ENCODE measurements at places on chromosomes 12 and 14.

GRCh38 chr12:59075968-59076490, 155.7 kb upstream of the LRIG3 start:
- DNase-seq, result no peak

DNA sequence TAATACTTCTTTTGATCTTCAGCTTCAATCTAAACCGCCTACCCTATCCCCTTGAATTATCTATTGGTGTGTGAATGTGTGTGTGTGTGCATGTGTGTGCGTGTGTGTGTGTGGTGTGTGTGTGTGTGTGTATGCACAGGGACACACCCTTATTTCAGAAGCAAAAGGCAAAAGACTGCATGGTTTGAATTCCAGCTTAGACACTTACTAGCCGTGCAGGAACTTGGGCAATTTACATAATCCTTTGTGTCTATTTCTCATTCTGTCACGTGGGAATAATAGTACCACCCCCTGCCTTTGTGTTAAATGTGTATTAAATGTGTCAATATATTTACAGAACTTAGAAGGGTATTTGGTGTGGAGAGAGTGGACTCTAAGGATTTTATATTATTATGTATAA, 251.7 kb downstream of the TMEM132C start:
- DNase-seq, result no peak

DNA sequence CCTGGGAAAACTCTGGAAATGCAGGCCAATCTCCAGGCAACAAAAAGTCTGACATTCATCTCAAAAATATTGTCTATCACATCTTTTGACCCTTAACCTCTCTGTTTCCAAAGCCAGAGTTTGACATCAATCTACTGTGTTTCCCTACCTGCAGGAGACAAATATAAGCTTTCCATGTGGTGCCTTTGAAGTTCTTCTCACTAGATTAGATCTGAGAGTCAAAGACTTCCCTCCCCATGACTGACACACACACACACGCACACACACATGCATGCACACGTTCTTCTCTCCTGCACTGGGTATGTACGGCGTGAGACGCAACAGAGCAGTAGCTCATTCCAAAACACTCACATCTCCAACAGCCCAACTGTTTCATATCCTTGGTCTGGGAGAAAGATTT, 8.1 kb upstream of the ITPR2 start:
- no peak for DNase-seq

- no peak for DNase-seq
These were observed 92.5 kb downstream of the TMCC3 start for GRCh38 chr12:94557746-94558295.

DNA sequence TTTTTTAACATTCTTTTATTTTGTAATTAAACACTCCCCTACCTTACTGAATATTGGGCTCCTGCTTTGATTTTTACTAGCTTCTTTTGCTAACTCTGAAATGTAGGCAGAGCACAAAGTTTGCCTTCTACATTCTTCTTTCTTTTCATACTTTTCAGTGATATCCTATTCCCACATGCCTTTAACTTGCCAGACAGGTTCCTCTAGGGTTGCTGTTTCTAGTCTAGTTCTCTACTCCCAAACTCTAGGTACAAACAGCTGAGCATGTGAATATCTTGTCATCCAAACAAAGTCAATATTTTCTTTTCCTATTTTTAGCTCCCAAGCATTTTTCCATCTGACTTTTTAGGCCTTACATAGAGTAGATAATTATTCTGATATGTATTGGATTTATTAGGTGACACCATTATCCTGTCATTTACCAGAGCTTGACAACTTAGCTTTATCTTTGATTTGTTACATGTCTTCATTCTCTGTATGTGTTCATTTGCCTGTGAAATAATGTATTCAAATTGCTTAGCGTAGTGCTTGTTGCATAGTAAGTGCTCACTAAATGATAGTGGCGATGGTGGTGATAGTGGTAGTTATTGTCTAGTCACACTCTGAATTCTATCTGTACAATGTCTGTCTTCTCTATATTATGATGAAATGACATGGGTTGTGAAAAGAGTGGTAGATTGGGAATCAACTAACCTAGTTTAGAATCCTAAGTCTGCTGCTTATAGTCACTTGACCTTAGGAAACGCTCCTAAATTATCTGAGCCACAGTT, 73.6 kb upstream of the DNM1L start:
- no peak for DNase-seq

- DNase-seq, result no peak
These were observed 205.1 kb upstream of the FSCB start for GRCh38 chr14:44712024-44712815.
